Epithelial cell of esophagus (primary cell): ENCODE measurements at places on chromosomes 7 and 10.
A peak's percentile ranks its signal among the peaks of the same experiment; 100 is the strongest.

- no peak for DNase-seq
Measured at GRCh38 chr10:76358743-76359395, 927.4 kb downstream of the LRMDA start.

DNA sequence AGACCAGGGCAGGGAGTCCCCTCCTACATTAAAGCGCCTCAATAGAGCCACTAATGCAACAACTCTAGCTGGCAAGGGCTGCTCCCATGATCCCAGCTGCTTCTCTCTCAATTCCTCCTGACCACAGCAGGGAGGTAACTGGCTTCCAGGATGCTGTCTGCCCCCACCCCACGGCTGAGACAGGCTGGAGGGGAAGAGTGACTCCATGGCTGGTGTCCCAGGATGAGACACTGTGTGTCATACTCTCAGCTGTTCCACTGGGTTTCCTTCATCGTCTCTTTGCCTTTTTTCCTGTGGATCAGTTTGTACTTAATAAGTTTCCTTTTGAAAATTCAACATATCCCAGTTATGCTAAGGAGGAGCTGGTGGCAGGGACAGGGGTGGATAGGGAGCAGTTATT lies 27.7 kb upstream of the MYH16 start:
- DNase-seq, result peak; percentile 87

DNA sequence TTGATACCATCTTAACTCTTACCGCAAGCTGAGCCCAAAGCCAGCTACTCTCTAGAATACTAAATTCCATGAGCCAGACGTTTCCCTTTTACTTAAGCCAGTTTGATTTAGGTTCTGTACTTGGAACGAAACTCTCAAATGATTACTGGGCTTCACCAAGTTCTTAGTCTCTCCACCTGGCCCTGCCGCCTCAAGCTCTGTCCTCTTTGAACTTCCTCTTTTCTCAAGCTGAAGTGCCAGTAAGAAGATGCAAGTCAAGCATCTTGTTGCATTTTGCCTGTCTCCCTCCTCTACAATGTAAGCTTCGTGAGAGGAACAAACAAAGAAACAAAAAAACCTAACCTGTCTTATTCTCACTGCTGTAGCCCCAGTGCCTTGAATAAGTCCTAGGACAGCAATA lies 358.2 kb upstream of the NPVF start:
- no peak for DNase-seq

GRCh38 chr10:102919246-102919959 lies 1.3 kb downstream of the CNNM2 start:
- DNase-seq, result peak; percentile 17

GRCh38 chr10:114970515-114970914 lies 32.5 kb downstream of the TRUB1 start:
- no peak for DNase-seq

DNA sequence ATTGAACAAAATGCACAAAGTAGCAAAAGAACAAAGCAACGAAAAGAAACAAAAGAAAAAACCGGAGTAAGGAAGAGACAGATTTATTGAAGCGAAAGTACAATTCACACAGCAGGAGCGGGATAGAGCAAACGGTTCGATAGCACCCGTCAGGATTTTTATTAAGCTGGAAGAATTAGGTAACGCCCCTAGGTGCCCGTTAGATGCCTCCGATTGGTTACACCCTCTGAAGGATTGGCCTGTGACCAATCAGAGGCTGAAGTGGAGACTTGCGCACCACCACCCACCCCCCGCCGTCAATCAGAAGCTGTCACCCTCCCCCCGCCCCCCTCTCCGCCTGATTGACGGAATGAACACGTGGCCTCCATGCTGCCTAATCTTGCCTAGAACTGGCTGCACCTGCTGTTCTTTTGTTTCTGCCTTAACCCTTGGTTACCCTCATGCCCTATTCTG lies 16.8 kb downstream of the OCM2 start:
- no peak for DNase-seq

DNA sequence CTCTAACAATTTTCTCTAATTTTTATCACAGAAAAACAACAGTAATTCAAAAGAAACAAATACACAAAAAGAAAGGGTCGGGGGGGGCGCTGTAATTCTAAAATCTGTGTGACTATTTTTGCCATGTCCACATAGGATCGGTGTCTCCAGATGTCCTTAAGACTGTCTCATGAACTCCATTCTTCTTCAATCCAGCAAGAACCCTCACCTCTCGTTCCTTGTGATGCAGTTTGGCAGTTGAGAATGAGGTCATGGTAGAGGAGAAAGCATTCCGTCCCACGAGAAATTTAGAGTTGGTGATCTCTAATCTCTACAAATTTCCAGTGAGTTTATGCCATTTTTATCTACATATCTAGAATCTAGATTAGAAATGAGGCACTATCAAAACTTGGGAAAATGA lies 394.7 kb downstream of the TFEC start:
- DNase-seq, result no peak

DNA sequence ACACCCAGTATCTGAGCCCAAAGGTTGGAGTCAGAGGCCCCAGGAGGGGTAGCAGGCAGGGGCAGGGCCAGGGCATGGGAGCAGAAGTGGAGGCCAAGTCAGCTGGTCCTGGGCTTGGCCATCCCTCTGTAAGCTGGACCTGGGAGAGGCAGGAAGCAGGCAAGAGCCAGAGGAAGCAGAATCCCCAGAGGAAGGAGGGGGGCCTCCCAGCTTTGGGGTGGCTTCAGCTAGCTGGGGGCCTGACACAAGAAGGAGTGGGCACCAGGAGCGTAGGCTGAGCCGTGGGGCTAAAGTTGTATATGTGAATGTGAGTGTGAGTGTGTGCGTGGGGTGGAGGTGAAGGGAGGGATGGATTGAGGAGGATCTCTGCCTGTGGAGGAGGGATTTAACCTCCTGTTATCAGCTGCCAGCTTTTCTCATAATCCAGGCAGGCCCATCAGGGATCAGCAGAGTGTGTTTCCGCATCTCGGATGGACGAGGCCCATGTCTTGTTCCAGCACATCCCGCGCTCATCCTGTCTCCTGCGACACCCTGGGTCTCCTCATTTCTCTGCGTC lies 54.0 kb downstream of the NEURL1 start:
- no peak for DNase-seq

DNA sequence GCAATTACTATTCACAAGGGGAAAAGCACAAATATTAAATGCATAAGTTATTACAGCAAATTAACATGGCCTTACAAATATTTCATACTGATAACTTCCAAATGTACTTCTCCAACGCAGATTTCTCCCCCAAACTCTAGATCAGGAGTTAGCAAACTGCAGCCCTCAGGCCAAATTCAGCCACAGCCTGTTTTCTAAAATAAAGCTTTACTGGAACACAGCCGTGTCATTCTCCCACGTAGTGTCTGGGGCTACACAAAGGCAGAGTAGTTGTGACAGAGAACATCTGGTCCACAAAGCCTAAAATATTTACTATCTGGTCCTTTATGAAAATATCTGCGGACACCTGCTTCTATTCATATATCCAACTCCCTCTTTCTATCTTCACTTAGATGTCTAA lies 151.8 kb upstream of the AHR start:
- DNase-seq, result no peak

- DNase-seq, result no peak
Measured at GRCh38 chr10:65708057-65708456, 1217.8 kb upstream of the LRRTM3 start.

DNA sequence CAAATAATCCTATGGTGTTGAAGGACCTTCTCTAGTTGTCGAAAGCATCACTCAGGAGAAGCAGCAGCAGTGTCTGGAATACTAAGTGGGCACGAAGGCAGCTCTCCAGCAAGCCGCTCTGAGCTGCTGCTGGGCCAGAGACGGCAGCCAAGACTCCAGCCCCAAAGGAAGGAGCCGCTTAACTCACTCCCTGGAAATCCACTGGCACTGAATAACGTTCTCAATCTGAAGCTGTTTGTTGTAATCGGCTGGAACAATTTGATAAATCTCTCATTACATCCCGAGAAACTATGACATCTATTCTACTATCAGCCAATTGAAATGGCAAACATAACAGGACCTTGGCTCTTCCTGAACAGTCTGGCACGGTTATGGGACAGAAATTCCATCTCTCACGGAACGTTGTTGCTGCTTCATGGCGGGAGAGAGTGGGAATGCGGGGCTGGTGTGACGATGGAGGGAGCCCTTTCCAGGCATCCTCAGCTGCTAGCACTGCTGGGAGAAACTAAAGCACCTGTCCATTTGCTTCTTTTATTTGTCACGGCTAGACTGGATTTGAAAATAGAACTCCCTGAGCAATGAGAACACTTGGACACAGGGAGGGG lies 331.5 kb upstream of the RNF32 start:
- no peak for DNase-seq

- DNase-seq, result peak; percentile 76
Measured at GRCh38 chr10:4656576-4657194, 169.3 kb upstream of the AKR1E2 start.
